NCI-H1436 treated with DMSO at 0.1 percent for 48 hours (cell line): ENCODE measurements at places on chromosomes 1 and 21.

GRCh38 chr1:32263744-32264143, 12.7 kb downstream of the LCK start:
- no peak for DNase-seq

DNA sequence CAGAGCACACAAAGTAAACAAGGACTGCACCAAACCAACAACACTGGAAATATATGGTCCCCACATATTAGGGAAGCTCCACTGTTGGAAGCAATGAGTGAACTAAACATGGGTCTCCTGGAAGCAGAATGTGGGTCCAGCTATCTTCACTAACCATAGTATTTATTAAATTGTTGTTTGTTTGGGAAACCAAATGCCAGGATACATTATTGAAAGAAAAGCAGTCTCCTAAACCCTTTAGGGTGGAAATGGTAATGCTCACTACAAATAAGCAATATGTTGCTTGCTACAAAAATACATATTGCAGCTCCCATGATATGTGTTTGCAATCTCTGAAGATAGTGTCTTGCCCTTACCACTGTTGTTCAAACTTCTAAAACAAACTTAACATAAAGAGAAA, 2.2 kb downstream of the NEGR1 start:
- no peak for DNase-seq

DNA sequence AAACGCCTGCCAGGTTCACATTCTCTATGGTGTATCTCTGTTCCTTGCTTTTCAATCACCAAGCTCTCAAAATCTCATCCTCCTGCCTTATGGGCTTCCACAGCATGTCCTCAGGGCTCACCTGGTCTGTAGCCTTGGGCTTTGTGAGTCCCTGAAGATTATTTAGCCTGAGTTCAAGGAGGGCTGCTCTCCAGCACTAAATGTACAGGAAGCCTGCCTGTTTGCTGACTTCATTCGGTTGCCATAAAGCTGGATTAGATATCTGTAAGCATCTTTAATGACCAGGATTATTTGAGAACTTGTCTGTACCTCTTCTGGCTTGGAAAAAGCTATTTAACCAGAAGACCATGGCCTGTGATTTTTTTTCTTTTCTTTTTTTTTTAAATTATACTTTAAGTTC, 6.9 kb upstream of the REG4 start:
- DNase-seq = no peak

DNA sequence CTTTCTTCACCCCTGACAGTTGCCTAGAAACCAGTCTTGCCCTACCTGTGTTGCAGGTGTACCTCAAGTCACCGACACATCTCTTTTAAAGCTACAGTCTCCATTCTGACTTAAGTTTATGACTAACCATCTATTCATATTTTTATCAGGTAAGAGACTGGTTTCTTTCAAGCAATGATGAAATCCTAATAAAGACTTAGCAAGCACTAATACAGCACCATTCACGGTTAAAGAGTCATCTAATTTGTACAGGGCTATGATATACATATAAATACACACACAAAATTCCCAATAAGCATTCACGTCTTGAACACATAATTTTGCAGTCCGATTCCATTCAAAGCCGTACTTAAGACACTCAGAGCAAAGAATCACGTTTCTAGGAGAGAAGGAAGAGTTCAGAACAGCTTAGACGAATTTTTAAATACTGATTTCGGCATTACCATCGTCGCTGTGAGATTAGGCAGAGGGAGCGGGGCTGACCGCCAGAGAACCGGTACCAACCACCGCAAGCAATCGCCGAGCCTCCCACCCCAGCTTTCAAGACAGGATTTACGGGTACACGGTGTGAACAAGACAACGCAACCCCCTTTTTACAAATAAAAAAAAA, 943 bp downstream of the ERRFI1 start:
- no peak for DNase-seq

DNA sequence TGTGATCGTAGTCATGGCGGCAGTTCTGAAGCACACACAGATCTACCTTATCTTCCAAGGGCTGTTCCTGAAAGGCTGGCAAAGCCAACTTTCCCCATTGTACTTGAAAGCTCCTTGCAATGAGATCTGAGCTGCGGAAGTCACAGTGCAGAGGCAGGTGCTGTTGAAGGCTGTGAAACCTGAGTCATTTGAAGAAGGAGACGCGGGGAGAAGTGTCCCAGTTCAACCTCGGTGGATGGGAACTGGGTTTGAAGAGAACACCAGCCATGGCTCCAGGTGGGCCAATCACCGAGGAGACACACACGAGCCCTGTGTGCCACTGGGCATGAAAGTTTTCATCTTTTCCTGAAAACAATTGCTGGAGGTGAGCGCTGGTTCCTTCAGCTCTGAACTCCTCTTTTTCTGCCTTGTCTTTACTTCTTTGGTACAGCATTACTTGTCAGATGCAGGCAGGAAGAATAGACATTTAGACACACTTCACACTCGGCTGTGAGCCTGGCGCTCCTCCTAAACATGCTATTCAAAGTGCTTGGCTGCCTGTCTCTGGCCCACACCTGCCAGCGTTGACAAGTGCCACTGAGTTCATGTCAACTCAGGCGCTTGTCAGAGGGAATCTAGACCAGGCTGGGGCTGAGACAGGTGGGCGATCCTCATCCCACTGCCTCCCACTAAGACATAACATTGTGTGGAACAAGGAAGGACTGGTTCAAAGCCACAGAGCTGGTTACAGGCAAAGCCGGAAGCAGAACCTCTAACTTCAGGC, 25.7 kb upstream of the PDE9A start:
- DNase-seq = no peak

DNA sequence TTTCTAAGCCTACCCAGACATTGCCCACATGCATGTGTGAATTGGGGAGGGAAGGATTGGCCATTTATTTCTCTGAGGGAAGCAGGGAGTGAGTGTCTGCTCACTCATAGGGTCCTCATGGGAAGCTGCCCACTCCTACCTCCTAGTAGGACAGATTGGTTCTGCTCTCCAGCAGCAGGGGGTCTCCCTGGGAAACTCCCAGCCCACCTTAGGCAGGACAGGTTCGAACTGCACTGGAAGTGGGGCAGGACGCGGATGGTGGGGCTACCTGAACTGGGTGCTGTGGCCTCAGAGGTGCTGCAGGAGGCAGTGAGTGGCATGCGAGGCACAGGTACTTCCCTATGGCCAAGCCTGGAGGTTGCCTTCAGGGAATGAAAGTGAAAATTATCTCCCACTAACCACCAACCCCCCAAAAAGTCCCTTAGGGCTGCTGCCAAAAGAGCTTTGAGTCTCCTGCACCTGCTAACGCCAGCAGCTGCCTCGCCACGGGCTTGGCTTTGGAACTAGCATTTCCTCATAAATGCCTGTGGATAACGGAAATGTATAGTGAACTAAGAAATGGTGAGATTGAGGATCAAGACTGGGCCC, 157.0 kb upstream of the COA6 start:
- no peak for DNase-seq

- no peak for DNase-seq
Measured at GRCh38 chr1:48936436-48936835, 159.7 kb upstream of the BEND5 start.

GRCh38 chr1:3060127-3060526, 8.9 kb upstream of the PRDM16 start:
- DNase-seq = no peak

DNA sequence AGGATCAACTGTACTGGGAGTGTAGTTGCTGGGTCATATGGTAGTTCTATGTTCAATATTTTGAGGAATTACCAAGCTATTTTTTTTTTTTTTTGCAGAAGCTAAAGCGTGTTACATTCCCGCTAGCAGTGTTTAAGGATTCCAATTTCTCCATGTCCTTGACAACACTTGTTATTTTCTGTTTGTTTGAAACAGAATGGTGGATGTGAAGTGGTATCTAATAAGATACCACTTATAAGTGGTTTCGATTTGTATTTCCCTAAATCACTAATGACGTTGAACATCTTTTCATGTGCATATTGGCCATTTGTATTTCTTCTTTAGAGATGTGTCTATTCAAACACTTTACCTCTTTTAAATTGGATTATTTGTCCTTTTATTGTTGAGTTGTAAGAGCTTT, 112.2 kb downstream of the DISP1 start:
- peak; percentile 39 for DNase-seq

GRCh38 chr1:203769505-203770343, 4.7 kb downstream of the LAX1 start:
- DNase-seq = peak; percentile 37

GRCh38 chr1:60262701-60263100, 189.1 kb upstream of the C1orf87 start:
- no peak for DNase-seq

- no peak for DNase-seq
Measured at GRCh38 chr1:91803847-91804545, 82.0 kb downstream of the TGFBR3 start.

- no peak for DNase-seq
Measured at GRCh38 chr21:34992736-34993398, 56.2 kb downstream of the RUNX1 start.

- no peak for DNase-seq
Measured at GRCh38 chr1:209218981-209219380, 364.5 kb upstream of the CAMK1G start.

GRCh38 chr1:36085126-36085525, 1.2 kb downstream of the TEKT2 start:
- no peak for DNase-seq

DNA sequence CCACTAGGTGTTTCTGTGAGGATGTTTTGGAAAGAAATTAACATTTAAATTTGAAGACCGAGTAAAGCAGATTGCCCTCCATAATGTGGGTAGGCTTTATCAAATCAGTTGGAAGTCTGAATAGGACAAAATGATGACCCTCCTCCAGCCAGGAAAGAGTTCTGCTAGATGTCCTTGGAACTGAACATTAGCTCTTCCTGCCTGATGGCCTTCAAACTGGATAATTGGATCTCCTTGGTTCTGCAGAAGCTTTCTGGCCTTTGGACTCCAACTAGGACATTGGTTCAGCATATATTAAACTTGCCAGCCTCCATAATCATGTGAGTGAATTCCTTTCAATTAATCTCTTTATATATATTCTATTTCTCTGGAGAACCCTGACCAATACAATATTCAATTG, 4.4 kb upstream of the GLRX2 start:
- no peak for DNase-seq

- DNase-seq = no peak
Measured at GRCh38 chr1:239817276-239817675, 274.4 kb upstream of the FMN2 start.

DNA sequence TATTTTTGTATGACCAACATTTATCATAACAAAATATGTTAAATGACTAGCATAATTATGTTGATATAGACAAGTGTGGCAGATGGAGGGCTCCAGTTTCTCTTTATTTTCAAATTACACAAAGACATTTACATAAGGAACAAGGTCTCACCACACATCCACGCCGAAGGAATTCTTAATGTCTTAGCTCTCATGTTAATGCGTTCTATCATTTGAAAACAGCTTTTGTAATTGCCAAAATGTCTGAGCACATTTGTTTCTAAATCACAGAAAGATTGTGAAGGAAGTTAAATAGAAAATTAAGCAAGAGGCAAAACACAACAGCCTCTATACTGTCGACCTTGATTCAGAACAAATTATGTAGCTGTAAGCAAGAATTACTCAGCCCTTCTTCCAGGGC, 223.0 kb upstream of the NR5A2 start:
- no peak for DNase-seq

DNA sequence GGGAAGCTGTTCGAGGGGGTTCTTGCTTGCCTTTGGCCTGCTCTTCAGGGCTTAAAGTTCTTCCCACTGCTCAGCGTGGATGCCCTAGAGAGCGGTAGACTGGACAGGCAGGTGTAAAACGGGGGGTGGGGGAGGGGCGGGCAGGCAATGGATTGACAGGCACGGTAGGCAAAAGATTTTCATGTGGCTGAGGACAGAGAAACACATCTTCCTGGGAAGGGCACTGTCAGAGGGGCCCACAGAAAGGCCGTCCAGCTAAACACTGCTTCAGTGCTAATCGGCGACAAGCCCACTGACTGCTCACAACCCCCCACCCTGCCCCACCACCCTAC, 412 bp downstream of the ABCA4 start:
- DNase-seq = no peak

DNA sequence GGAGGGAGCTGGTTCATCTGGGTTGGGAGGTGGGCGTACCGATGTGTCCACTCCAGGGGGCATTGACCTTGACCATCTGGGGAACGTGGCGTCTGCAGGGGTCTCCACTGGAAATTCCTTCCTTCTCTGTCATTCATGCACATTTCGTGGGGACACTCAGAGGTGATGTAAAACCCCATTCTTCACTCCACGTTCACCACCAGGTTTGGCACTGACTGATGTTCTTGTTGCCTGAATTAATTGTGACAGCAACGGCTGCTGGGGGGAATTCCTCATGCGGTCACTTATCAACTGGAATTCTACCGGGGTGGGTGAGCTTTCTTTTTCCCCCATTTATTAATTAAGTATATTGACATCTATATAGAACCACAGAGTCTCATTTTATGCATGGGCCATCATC, 18.1 kb upstream of the POFUT2 start:
- DNase-seq = no peak

DNA sequence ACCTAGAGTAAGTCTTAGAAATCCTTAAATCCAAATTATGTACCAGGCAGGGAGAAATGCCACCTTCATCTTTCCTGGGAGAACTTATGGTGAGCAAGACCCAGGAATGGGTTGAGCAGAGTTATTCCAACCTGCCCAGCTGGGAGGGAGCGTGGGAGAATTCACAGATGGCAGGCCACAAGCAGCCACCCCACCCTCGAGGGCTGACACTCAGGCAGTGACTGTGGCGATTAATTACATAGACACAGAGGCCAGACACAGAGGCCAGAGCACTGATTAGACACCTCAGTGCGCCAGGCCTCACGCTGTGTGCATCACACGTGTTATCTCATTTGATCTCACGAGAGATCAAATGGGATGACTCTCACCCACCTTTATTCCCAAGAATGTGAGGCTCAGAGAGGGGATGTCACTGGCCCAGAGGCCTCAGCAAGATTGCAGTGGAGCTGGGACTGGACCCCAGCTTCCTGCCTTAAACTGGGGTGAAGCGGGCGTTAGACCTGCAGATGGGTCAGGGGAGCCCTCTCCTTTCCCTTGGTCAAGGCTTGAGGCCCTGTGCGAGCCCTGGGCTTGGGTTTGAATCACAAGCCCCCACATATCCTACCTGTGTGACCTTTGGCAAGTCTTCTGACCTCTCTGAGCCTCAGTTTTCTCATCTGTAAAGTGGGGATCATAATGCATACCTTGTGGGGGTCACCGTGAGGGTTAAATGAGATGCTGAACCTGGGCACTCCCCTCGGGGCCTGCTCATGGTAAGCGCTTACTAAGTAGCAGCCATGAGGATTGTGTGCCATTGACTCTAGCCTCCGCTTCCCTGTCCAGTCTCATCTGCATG, 28.8 kb upstream of the PADI4 start:
- DNase-seq = no peak

GRCh38 chr1:95246511-95246910, 12.5 kb downstream of the RWDD3 start:
- no peak for DNase-seq

- no peak for DNase-seq
Measured at GRCh38 chr1:112542206-112542973, 33.6 kb downstream of the WNT2B start.

GRCh38 chr1:169904834-169905233, 11.1 kb upstream of the SCYL3 start:
- DNase-seq = no peak

DNA sequence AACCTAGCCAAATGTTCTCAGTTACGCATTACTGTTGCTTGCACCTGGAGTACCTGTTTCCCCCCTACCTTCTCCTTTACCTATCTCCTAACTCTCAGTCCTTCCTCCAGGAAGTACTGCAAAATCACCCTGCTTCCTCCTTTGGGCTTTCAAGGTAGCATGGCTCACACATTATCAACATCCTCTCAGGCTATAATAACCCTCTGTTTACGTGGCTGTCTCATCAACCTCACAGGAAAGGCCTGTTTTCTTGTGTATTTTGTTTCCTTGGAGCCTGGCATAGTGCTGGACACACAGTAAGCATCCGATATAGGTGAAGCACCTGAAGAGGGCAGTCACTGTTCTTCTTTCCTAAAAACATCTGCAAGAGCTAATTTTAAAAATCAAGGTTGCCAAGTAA, 32.7 kb upstream of the ANGPTL7 start:
- no peak for DNase-seq
